ENCODE measurements at places on chromosomes 12 and 14.

- no peak for DNase-seq
Observed at GRCh38 chr12:6274231-6275221, 36.0 kb upstream of the PLEKHG6 start.

DNA sequence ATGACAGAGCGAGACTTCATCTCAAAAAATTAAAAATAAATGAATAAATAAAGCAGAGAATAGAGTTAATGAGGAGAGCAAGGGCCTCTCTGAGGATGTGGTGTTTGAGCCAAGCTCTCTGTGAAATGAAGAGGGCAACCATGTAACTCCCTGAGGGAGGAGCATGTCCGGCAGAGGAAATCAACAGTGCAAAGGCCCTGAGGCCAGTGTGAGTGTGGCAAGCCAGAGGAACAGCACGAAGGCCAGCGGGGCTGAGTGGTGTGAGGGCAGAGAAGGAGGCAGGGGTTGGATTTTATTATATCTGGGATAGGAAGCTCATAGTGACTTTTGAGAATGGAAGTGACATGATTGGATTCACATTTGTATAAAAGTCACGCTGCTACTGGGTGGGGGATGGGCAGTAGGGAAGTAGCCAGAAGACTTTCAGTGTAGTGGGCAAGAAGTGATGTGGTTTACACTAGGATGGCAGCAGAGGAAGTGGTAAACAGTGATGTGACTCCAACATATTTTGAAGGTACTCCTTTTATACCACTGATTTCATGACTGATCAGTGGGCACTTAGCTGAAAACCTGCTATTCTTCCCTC is 10.3 kb upstream of the LRP1-AS start:
- no peak for DNase-seq

DNA sequence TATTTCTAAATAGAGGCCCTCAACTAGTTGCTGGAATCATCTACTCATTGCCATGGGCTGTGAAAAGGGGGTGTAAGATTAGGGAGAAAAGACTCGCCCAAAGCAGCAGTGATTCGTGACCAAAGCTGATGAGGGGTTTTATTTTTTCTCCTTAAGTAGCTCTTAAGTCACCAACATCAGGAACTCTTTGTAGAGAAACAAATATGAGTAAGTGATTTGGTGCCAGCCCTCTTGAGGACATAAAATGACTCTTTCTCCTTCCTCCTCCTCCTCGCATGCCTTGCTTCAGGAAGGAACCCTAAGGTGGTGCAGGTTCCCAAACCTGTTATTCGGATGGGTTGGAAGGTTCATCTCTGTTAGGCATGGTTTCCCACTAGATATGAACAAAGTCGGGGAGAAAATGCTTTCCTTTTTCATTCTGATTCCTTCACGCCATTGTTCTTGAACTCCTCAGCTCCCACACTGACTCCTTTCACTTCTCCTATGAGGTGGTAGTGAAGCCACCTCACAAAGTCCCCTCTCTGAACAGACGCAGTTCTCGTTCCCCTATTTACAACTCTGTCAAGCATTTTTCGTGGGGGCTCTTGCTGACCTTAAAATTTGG is 113.4 kb downstream of the ETV6 start:
- DNase-seq: peak; percentile 61

- DNase-seq: no peak
Observed at GRCh38 chr14:56273951-56274350, 155.7 kb downstream of the PELI2 start.

- DNase-seq: no peak
Observed at GRCh38 chr12:57112492-57113294, 1.5 kb upstream of the STAT6 start.

DNA sequence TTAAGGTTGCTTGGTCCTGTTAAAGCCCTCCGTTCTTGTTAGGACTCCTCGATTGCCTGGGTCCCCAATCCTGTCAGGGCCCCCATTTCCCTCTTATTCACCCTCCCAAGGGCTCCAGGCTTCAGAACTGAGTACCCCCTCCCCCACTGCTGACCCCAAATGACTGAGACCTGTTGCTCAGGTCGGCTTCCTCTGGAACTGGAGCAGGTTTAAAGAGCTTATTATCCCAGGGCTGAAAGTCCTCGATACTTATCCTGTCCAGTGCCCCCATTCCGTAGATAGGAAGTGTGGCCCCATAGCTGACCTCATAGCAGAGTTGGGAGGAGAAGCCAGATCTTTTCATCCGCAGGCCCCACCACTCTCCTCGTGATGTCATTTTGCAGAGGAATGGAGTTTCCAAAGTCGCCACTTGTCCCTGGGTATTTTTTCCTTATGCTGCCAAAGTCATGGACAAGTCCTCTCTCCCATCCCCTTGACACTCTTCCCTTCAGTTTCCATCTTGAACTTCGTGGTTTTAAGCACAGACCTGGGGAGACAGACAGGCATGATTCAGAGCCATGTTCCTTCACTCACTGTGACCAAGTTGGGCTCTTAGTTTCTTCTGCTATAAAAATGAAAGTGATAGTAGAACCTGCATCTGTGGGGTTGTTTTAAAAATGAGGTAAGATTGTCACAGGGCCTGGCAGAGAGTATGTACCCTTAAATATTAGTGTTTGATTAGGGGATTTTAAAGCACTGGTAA is 1.2 kb downstream of the USP30 start:
- DNase-seq: no peak

DNA sequence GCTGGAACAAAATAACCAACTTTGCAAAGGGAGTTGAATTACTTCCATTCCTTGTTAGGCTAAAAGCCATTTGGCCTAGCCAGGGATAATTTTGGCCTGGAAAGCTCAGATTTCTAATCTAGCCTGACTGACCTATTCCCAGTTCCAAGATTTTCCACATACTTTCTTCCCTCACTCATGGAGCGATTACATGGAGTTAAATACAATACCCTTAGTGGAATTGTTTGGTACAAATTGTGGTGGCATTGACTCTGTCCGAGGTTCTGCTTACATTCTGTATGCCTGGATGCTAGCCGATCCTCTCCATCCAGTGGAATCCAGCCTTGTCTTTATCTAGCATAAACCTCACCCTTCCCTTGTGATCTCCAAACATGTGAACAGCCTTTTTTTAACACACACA is 965.1 kb downstream of the DIO2 start:
- no peak for DNase-seq

- DNase-seq: no peak
Observed at GRCh38 chr12:9793779-9794395, 33.2 kb upstream of the CD69 start.

- DNase-seq: peak; percentile 25
Observed at GRCh38 chr12:88836156-88836555, 255.9 kb upstream of the KITLG start.

DNA sequence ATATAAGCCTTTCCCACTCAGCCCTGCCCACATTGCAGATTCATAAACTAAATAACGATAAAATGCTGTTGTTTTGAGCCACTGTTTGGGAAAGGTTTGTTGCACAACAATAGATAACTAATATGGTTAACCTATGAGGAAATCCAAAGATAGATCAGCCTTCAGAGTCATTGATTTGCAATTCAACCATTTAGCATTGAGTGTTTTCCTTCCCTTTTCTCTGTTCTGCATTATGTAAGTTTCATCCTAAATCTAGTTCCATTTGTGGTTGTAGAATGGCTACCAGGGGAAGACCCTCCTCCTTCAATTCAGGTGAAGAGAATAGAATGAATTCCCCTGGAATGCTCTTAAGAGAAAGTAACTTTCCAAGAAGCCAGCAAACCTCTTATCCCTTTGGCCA is 19.6 kb downstream of the TC2N start:
- no peak for DNase-seq

GRCh38 chr14:71231521-71232393 is 324.5 kb downstream of the PCNX1 start:
- no peak for DNase-seq

DNA sequence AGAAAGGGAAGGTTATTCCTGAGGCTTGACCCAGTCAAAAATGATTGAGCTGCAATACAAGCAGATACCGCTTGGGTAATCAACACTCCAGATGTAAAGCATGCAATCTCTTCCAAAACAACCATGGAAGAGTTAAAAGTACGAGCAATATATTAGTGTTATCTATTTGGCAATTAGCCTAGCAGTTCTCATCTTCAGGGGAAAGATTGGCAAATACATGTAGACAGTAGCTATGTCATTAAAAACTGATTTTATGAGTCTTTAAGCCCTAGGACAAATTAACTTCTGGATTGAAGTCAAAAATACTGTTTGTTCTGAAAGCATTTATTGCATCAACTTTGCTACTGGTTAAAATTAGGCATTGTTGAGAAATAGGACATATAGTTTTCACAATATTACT is 9.3 kb upstream of the GYS2 start:
- DNase-seq: no peak

- no peak for DNase-seq
Observed at GRCh38 chr12:41683023-41683422, 461.7 kb downstream of the GXYLT1 start.
